GM12865 (cell line): ENCODE measurements at places on chromosomes 12 and 14.
A peak's percentile ranks its signal among the peaks of the same experiment; 100 is the strongest.

DNA sequence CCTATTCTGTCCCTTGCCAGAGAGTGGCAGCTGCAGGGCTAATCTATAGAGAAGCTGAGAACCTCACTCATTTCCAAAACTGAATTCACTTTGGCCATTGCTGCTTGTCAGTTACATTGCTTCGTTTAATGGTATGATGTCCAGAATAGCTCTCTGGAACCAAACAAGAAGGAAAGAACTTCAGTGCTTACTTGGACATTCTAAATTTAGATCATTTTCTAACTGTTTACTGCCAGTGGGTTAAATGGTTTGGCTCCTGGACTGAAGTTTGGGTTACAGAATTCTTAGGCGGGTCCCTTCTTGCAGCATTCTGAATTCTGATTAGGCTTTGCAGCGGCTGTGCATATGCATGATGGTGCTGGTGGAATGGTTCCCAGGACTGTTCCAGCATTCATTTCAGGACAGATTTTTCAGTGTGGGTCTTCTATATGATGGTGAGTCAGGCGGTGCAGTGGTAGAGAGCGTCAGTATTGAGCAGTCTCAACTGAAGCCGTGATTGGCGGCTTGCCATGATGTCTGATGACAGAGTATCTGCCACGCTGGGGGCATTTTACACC is 148.7 kb downstream of the DYRK2 start:
- no peak for DNase-seq

DNA sequence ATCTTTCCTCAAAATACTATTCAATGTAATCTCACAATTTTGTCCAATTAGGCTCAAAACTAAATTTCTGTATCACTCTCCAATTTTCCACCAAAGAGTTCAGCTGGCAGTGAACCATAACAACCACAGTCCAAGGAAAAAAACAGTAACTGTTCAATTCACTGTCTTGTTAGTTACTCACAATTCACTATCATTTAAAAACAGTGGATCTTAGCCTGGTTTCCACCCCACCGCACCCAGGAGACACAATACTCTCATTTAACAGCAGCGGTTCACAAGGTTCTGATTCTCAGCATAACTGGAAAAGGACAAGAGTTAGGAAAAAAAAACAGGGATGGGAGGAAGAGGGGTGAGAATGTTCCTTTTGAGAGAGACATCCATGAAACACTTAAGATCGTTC is 40.5 kb downstream of the MED13L start:
- DNase-seq = no peak

- DNase-seq = no peak
These were observed 138.8 kb downstream of the GLT1D1 start for GRCh38 chr12:128992116-128992515.

DNA sequence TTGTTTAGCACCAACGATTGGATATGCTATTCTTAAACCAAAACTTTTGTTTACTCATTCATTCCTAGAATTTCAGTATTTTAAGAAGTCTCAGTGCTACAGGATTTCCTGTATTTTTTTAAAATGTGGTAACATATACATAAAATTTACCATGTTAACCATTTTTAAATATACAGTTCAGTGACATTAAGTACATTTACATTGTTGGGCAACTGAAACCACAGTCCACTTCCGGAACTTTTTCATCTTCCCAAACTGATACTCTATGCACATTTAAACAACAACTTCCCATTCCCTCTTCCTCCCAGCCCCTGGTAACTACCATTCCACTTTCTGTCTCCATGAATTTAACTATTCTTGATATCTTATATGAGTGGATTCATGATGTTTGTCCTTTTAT is 30.3 kb downstream of the PDE3A start:
- DNase-seq = no peak

DNA sequence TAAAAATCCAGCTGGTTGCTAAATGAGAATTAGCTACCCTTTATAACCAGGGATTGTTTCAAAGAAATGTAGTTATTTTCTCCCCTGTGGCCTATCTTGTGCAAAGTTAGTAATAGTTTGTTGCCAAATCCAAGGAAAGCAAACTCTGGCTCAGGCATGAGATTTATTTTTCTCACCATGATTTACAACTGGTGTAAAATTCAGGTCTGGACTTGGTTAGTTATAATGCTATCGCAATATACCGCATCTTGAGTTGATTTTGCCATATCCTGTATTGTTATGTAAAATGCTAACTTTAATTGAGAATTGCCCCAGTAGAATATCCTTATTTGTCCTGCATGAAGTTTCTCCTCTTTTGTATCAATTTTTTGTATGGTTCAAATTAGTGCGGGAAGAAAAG is 135.5 kb downstream of the CRADD start:
- no peak for DNase-seq

DNA sequence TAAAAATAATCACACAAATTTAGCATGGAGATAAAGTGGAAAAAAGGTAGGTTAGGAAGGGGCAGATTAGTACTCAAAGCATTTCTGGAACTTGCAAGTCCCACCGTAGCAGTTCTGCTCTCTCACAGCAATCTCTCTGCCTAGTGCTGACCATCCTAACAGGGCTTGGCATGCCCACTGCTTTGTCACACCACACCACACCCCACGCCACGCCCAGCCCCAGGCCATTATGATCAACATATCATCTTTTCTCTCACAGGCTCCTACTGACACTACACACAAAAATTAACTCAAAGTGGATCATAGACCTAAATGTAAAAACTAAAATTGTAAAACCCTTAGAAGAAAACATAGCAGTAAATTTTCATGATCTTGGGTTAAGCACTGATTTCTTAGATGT is 273.7 kb downstream of the DAD1 start:
- no peak for DNase-seq

- DNase-seq = no peak
These were observed 111.1 kb upstream of the RAP1B start for GRCh38 chr12:68499616-68500015.

GRCh38 chr14:92982956-92983355 is 60.0 kb downstream of the CHGA start:
- DNase-seq = no peak

DNA sequence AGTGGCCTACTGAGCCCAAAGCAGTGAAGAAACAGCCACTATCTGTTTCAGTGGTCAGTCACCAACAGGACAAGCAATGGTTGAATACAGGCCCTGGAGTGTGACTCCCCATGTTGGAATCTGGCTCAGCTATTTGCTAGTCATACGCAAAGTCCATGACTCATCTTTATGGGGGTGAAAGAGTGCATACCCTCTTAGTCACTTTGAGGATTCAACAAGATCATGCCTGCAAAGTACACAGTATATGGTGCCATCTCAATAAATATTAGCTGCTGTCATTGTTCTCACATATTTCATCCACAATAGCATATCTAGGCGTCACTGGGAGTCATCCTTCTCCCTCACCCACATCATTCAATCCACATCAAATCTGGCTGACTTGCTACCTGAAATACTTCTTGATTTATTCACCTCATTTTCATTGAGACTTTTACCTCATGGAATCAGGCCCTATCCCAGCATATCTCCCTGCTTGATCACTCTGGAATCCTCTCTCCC is 26.4 kb upstream of the STAB2 start:
- DNase-seq = no peak

GRCh38 chr12:15181017-15181683 is 40.1 kb downstream of the RERG start:
- no peak for DNase-seq

GRCh38 chr12:86772696-86773095 is 516.5 kb upstream of the MGAT4C start:
- DNase-seq = no peak

- DNase-seq = no peak
These were observed 108.8 kb upstream of the TSPAN8 start for GRCh38 chr12:71266606-71267005.

DNA sequence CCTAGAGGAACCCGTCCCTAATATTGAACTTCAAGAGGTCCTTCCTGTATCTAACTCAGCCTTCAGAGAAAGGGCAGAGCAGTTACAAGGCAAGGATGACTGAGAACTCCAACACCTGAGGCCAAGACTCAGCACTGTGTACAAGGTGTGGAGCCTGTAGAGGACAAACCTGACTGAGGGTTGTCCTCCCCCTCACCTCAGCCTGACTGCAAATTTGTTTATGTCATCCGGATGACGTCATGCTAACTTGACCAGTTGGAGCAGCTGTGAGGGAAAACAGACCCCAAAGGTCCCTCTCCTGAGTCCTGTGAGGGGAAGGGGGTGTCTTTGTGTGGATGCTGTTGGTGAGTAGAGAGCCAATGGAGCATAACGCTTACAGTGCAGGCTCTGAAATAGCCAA is 4.3 kb downstream of the CRACR2A start:
- no peak for DNase-seq

GRCh38 chr12:106672314-106673025 is 89.7 kb downstream of the RFX4 start:
- DNase-seq = no peak

- DNase-seq = no peak
These were observed 50.4 kb downstream of the KICS2 start for GRCh38 chr12:64171715-64172114.

GRCh38 chr12:2751230-2751629 is 43.5 kb upstream of the FKBP4 start:
- no peak for DNase-seq

GRCh38 chr14:38199076-38199475 is 8.6 kb upstream of the SSTR1 start:
- no peak for DNase-seq

DNA sequence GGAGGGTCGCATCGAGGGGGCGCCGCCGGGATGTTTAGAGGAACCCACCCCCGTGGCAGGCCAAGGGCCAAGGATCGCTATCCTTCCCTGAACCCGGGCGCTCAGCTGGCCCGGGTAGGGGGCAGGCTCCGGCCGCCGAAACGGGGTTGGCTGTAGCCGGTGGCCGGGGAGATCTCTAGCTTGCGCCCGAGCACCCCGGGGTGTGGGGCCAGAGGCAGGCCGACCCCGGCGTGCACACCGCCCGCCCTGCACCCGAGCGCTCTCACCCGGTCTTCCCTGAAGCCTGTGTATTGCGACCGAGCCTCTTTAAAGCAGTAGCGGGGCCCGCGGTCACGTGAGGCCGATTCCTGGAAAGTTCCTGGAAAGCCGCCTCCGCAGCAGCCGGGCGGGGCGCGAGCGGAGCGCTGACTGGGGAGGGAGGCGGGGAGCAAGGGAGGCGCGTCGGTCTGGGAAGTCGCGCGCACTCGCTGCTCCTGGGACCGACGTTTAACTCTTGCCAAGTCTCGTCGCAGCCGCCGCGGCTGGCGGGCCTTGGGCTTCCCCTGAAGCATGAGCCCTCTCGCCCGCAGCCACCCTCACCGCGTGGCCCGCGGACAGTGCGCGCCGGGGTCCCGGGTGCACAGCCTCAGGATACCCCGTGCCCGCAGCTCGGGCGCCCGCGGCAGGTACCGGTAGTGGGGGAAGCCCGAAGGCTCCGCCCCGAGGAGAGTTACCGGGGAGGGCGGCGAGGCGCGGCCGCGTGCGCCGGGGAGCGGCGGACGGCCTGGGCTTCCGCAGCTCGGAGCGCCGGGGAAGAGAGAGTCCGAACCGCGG is 1.7 kb upstream of the SOCS2 start:
- peak; percentile 91 for DNase-seq

DNA sequence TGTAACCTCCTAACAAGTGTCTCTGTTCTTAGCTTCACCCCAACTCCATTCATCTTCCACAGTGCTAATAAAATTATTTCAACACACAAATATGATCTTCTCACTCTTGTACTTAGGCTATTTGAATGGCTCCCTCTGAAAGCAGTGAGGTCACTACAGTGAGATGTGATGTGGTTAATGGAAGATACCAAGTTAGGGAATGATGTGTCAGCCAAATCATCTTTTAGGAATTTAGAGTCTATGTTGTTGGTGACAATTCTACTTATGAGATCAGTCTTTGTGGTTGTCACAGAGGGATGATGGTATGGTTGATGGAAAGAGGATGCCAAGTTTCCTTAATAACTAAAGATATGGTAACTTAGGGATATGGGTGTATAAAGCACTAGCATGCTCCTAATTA is 57.6 kb downstream of the POLR3B start:
- no peak for DNase-seq

DNA sequence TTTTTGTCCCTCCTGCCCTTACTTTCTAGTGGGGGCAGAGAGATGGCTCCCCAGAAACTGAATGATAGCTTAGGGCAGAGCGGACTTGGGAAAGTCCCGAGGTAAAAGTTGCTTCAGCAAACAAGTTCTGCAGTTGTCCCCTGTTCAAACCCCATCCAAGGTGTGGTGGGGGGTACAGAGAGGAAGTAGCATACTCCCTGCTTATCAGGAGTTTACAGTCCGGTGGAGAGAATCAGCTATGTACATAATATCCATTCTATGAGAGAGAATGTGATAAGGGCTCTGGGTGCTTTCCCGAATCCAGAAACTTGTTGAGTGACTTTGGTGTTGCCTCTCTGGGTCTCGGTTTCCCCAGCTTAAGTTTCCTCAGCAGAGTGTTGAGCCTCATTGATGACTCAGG is 40.4 kb upstream of the VRK1 start:
- no peak for DNase-seq

DNA sequence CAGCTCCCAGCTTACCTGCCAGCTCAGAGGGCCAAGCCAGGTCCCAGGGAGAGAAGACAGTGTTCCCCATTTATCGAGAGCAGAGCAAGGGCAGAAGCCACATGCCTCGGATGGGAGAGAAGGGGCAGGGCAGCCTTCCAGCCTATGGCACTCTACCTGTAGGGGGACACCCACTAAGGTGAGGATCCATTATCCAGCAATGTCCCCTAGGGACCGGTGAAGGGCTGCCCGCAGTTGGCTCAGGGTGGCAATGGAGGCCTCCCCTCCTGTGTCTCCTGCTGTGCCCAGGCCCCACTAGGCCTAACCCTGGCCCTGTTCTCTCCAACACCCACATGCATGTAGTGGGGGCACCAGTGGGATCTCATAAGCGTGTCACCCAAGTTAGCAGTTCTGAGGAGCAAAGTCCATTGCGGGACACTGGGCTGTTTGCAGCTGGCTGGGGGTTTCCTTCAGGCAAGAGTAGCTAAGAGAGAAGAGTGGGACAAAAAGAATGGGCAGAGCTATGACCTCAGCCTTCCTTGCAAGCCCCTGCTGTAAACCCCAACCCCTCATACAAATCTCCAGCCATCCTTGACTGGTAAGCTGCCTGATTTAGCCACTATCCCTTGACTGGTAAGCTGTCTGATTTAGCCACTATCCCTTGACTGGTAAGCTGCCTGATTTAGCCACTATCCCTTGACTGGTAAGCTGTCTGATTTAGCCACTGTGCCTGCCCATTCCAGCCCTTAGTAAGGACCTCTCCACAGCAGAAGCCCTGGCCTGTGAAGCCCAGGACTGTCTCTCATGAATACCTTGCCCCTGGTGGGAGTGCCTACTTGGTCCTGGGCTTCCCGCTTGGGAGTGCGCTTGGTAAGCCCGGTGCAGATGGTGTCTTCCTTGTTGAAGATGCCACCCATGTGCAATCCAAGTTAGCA is 5.2 kb upstream of the ASB2 start:
- DNase-seq = no peak
